ENCODE measurements at places on chromosomes 7 and 10.

DNA sequence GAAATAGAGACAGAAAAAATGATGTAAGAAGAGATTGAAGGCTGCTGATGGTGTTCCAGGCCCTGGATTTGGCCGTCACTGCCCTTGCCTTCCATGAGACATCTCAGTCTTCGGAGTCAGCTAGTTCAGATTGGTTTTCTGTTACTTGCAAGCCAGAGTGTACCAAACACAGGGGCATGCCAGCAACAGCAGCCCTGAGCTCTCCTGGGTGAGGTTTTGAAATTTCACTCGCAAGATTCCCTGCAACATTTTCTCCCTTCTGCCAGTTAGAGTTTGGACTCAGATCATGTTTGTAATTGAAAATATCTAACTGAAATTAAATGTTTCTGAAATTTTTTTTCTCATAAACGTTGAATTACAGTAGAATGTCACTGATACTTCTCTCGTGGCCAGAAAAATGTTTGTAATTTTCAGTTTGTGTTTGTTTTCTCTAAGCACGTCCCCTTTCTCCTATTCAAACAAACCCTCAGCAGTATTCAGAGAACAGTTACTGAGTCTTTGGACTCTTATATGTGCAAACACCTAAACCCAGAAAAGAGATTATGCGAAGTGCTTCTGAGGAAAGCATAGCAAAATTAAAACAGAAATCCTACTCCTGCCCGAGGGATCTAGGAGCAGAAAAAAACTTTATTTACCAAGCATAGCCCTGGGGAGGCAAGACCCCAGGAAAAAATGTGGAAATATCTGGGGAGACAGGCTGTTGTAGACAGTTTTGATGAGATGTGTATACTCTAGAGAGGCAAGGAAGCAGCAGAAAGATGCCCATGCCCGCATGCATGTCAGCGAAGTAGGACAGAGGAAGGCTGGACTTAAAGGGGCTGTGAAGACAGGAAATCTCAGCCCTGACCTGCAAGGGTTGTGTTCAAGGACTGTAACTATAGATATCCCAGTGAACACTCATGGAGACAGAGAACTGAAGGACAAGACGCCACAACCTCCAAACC, 43.0 kb upstream of the NAMPT start:
- no peak for DNase-seq

DNA sequence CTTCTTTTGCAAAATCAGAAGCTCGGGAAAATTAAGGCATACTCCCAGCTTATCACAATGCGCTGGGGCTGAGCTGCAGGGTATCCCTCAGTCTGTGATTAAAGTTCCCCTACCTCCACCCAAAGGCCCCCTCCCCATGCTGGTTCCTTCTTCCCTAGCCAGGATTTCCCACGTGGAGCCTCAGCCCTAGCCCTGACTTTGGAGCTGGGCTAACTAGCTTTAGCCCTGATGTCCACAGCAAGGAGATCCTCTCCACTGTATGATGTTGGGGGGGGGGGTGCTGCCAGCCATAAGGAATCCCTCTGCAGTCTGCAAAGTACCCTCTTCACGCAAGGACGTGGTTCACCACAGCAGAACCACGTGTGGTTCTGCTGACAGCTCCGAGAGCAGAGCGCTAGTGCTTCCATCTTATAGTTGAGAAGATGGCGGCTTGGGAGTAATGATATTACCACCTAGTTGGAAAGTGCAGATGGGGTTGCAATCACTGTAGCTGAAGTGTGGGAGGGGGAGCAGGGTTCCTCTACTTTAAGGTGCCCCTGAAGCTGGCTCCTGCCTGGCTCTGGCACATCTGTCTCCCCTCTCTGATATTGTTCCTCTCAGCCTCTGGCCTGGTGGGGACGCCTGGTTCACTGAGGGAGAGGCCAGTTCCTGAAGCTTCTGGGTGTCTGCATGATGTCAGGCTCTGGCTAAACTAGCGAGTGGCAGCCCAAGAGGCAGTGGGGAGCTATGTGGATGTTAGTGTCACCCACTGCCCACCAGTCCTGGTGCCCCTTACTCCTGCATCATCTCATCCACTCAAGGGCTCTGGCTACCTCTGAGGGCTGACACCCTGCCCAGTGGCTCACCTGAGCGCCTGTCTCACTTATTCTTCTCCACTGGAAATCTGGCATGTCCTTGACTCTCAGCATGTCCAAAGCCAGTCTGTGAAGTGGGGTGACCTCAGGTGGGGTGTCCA, 270.7 kb downstream of the RPS24 start:
- DNase-seq: no peak

DNA sequence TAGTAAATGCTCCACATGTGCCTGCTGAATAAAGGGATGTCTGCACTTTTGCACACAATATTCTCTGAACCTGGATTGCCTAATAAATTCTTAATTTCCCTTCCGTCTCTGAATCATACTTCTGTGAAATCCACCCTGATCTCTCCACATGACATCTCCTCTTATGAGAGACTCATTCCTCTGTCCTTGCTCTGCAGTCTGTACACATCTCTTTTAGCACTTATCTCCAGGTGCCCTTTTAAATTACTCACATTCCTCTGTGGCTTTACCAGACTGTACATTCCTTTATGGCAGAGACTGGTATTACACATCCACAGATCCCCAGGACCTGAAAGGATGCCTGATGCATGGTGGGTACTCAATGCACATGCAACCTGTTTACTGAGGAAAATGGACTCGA, 527.6 kb downstream of the PHTF2 start:
- DNase-seq: no peak

DNA sequence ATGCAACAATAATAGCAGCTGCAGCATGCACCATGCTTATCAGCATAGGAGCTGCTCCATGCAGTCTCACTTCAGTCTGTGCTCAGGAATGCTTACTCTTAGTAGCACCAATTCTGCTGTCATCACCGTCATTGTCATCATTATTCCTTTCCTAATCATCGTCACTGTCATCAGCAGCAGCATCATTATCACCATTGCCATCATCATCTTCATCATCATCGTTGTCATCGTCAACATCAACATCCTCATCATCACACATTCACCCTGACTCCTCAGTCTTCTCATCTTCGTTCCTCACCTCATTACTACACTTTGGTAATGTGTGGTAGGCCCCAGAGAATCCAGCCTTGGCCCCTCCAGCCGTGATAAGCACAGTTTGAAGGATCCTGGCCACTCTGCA, 545.0 kb downstream of the TNS3 start:
- no peak for DNase-seq

DNA sequence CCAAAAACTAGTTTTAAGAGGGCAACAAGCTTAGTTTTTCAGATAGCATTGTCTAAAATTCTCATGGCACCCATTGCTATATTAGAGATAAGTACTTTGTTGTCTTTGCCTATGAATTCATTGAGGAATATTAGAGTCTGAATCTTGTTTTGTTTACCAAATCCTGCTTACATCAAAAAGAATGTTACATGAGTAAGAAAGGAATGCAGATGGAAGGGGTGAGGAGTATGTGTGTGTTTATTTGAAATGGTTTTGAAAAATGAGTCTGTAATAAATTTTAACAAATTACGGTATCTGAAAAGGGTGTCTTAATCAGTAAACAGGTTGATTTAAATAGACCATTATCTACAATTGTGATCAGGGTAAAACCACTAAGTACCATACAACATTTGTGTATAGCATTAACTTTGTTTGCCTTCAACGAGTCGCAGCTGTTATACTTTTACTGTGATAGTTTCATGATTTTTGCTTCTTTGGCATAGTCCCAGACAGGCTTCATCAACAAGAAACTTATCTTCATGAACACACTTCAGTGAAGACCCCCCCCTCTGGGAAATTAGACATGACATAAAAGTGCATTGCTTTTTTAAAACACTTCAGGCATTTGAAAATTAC, 1183.9 kb upstream of the C7orf33 start:
- no peak for DNase-seq

- no peak for DNase-seq
Measured at GRCh38 chr7:87852306-87852705, 23.9 kb downstream of the SLC25A40 start.

DNA sequence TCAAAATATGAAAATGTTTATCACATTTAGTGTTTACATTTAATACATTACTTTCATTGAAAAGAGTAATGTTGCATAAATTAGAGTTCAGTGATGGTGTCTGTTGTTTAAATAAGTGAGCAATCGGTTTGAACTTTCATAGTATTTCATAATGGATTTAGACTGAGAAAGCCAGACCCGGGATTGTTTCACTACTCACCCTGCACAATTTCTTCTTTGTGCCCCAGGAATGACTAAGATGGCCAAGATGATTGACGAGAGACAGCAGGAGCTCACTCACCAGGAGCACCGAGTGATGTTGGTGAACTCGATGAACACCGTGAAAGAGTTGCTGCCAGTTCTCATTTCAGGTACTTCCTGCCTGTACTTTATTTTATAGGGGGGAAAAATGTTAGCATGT, 74.6 kb downstream of the VCL start:
- no peak for DNase-seq

DNA sequence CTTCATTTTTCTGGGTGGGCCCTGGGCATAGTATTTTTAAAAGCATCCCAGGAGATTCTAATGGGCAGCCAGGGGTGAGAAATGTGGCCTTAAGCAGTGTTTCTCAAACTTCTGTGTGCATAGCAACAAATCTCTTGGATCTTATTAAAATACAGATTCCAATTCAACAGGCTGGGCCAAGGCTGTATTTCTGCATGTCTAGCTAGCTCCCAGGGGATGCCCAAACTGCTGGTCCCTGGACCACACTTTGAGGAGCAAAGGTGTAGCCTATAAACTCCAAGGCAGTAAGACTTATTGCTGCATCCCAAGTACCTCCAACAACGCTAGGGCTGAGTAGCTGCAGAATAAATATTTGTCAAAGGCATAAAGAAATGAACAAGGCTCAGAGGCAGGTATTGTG, 292.9 kb upstream of the ZMIZ1 start:
- DNase-seq: no peak

- DNase-seq: no peak
Measured at GRCh38 chr10:71423250-71423649, 26.5 kb downstream of the CDH23 start.

DNA sequence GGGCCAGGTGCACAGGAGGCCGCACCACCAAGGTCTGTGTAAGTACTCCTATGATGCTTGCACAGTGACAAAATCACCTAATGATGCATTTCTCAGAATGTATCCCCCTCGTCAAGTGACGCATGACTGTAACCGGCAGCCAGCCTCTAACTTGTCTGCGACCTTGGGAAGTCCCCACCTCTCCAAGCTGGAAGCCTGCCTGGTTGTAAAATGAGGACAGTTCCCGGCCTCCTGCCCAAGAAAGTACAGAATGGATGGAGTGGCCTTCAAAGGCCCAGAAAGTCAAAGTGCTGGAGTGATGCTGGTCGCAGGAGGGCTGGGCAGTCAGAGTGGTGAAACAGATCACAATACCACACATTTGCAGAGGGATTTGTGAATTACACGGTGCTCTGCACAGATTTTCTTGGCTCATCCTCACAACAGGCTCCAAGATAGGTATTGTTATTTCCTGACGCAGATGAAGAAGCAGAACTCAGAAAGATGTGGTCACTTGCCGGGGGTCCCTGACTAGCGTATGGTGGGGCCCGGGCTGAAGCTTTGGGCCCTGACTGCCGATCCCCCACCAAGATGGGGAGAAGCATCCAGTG, 22.8 kb downstream of the SPOCK2 start:
- no peak for DNase-seq

GRCh38 chr7:935874-936385, 18.6 kb downstream of the ADAP1 start:
- no peak for DNase-seq
